ENCODE measurements at places on chromosomes 4 and X.

DNA sequence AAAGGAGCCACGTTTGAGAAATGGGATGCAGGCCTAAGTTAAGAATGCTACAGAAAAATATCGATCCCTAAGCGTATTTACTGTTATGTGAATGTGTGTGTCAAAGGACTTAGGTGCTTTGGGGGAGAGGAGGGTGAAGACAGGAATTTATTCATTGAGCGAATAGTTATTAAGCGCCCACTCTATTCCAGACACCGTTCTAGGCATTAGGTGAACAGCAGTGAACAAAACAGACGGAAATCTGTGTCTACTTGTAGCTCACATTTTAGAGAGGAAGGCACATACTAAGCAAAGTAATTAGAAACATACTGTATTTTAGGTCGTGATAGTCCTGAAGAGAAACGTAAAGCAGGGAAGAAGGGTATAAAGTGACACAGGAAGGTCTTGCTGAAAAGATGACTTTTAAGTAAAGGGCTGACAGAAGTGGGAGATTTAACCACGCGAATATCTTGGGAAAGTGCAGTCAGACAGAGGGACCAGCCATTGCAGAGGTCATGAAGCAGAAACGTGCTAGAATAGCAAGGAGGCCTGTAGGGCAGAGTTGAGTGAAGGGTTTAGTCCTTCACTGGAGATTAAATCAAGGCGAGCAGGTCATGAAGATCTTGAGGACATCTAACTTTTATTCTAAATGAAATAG, 541 bp downstream of the AIMP1 start:
- DNase-seq = no peak

DNA sequence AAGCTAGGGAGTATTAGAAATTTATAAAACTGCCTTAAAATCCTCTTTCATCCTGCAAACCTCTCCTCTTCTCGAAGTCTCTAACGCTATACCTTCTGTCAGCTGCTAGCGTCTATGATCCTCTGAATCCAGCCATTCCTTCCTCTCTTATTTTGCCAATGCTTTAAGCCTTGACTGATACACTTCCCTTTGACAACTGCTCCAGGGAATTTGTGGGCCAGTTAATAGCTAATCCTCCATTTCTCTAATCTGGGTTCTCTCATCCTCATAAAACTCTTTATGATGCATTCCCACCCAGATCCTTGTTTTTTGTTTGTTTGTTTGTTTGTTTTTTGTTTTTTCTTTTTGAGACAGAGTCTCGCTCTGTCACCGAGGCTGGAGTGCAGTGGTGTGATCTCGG, 293.6 kb upstream of the PUDP start:
- DNase-seq = no peak

- DNase-seq = peak; percentile 52
Measured at GRCh38 chrX:2819345-2820135, 9.2 kb upstream of the GYG2 start.

DNA sequence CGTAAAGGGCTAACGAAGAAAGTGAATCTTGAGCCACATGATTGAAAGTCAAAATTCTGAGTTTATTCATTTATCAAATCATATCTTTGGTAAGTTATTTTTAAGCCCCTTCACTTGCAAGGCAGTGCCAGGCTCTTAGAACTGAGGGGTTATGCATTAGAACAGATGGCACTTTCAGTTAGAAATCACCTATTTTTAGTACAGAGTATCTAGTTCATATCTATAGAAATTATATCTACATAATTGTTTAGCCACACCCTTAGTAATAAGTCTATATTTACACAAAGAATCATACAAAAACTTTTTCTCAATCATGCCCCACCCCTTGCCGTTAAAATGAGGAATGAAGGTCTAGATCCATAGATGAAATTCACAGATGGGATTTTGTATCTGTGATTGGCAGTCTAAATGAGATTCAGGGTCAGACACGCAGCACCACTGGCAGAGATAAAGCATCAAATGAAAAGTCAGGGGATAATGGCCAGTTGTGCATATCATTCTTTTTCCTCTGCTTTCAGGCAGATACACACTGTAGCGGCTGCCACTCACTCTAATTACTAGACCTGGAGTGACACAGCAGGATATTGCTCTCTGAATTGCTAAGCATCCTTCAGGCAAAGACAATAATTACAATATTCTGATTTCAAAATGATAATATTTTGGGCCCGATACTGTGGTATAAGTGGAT, 440.5 kb downstream of the MAPK10 start:
- no peak for DNase-seq

- no peak for DNase-seq
Measured at GRCh38 chrX:152876931-152877840, 20.7 kb upstream of the ZNF185 start.

DNA sequence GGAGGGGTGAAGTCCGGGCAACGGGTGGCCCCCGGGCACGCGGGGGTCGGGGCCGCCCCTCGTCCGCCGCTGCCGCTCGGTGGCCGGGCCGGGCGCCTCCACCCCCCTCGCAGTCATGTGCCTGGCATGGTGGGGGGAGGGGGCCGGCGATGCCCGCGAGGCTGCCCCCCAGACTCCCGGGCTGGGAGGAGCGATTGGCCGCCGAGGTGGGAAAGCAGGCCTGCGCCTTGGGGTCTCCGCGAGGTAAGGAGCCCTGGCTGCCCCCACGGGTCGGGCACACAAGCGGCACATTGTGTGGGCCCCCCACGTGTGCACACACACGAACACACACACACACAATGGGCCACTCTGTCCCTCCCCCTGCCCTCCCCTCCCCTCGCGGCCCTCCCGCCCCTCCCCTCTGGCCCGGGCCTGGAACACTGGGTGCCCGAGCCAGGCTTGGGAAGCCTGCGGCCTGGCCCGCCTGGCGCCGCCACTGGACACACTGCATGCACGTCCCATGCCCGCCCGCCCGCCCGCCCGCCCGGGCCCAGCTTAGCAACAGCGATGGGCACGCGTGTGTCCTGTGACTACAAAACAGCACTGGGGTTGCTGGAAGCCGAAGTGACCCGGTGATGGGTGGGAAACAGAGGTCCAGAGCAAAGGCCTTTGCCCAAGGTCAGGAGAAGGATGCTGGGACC, 1.3 kb downstream of the SLC6A8 start:
- peak; percentile 12 for DNase-seq

- DNase-seq = no peak
Measured at GRCh38 chrX:15107367-15107988, 162.4 kb downstream of the ASB9 start.

- DNase-seq = no peak
Measured at GRCh38 chr4:175386776-175387507, 425.1 kb downstream of the GPM6A start.

DNA sequence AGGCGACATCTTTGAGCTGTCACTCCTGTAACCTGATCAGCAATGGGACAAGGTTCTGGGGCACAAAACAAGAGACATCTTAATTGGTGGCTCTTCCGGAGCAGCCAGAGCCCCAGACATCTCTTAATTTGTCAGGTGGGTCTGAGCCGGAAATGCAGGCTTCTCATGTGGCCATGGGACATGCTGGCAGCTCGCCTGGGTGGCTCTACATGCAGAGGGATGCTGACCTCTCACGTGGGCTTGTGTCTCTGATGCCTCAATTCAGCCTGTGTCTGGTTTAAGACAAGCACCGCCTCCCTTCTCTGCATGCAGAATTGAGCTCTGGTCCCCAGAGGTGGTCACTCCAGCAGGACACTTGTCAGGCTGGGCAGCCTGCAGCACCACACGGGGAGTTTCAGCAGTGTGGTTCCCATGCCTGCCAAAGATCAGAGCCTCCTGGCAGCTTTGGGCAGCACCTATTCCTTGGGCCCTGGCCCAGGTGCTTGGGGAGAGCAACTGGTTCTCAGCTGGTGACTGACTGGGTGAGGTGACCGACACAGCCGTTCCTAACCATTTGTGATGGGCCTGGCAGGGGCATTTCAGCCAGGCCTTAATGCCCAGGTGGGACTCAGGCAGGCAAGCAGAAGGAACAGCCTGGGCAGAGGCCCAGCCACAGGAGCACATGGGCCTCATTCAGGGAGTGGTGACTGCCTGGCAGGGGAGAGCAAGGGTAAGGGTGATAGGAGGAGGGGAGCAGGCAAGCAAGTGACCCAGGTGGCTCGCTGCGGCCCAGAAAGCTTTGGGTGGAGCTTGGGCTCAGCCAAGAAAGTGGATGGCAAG, 53.4 kb downstream of the HMX1 start:
- DNase-seq = no peak

DNA sequence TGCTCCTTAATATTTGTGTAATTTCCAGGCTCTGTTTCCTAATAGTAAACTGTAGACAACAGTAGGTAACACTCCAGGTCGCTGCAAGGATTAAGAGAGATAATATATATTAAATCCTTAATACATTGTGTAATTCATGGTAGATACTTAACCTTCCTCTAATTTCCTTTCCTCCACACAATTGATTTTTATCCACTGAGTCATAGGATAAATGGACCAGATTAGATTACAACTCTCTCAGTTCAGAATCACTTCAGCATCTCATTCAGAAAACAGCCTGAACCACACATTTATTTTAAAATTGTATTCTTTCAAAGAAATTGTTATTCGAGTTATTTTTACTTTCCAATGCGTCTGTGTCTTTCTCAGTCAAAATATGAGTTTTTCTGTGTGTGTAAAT, 17.1 kb downstream of the GK2 start:
- no peak for DNase-seq

DNA sequence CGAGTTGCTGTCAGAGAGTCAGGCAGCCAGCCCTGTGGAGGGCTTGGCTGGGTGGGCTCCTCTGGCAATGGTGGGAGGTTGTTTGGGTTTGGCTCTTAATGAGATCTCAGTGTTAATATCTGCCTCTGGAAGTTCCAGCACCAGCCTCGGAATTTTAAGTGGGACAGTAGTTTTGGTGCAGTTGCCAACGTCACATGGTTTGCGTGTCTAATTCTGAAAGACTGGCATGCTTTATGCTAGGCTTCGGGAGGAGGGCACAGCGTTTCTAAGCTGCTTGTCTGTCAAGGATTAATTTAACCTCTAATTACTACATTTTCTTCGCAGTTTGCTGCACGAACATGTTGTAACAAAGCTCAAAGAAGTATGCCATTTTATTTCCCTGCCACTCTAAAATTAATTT, 9.2 kb downstream of the MAMLD1 start:
- DNase-seq = no peak

GRCh38 chr4:77593101-77593500, 12.5 kb upstream of the CXCL13 start:
- DNase-seq = no peak

DNA sequence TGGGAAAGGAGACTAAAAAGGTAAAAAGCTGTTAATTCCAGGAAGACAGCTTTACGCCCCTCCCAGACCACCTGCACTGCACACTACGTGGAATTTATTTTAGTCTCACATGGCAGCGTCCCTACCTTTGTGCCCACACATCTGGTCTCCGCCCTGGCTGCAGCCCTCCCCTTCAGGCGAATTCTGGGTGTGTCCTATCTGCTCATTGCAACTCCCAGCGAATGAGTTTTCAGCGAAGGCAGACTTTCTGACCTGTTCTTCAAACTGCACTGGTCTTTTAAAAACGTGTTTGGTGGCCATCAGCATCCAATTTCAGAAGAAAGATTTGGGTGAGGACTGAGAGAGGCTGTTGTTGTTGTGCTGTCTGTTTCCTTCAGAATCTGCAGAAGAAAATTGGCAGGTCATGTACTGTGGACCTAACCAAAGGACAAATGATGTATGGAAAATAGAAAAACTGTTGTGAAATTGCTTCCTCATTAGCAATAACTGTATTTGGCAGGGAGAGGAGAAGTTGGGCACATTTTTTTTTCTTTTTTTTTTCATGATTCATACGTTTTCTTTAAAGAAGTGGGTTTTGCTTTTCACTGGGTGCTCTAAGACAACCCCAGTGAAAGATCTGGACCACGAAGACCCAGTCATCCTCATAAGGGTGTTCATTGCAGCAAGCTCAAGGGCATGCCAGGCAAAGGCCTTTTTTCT, 4.2 kb downstream of the TLR8 start:
- DNase-seq = no peak

- peak; percentile 0 for DNase-seq
Measured at GRCh38 chrX:73213734-73214425, 771 bp downstream of the NAP1L2 start.

- no peak for DNase-seq
Measured at GRCh38 chr4:22720091-22720490, 27.4 kb downstream of the GBA3 start.

- no peak for DNase-seq
Measured at GRCh38 chr4:62771983-62772557, 1571.9 kb downstream of the ADGRL3 start.
